ENCODE measurements at places on chromosomes 12 and 14. TPM values are rescaled to one million over a fixed set of nuclear protein-coding genes. Genes with fewer than 3 reads are reported as not detected.

Gene GNB3
- 0.37 TPM for total RNA-seq

Gene CERS5
- total RNA-seq = 5.2 TPM

Gene DENND5B
- total RNA-seq = 16.1 TPM

Gene PGF
- 4.1 TPM for total RNA-seq

Gene MDGA2
- not detected for total RNA-seq

Data from psoas muscle (tissue), 8 donors.